ENCODE measurements at places on chromosomes 6 and 20.
A peak's percentile ranks its signal among the peaks of the same experiment; 100 is the strongest.

DNA sequence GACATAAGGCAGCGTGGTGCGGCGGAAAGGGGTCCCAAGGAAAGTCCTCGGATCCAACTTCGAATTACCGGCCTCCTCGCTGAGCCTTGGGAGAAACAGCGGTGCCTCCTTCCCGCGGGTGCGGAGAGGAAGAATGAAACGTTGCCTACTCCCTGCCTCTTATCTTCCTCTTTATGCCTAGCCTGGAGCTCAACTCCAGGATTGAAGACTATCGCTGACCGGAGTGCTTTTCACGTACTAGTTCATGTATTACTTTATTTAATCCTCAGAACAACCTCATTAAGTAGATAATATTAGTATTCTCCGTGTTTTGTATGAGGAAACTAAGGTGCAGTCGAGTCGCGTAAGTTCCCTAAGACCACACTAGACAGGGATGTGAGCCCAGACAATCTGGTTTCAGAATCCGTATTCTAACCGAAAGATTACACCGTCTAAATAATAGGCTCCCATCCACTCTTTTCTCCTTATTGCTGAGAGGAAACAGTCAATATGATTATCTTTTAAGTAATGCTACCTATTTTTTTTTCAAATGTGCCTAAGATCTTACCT is 793 bp upstream of the PDSS2 start:
- DNase-seq, result no peak

GRCh38 chr6:51618563-51618962 is 468.9 kb downstream of the PKHD1 start:
- no peak for DNase-seq

- DNase-seq, result no peak
Measured at GRCh38 chr6:105952326-105952725, 133.8 kb upstream of the PRDM1 start.

- DNase-seq, result no peak
Measured at GRCh38 chr20:57330998-57331397, 1.4 kb downstream of the SPO11 start.

DNA sequence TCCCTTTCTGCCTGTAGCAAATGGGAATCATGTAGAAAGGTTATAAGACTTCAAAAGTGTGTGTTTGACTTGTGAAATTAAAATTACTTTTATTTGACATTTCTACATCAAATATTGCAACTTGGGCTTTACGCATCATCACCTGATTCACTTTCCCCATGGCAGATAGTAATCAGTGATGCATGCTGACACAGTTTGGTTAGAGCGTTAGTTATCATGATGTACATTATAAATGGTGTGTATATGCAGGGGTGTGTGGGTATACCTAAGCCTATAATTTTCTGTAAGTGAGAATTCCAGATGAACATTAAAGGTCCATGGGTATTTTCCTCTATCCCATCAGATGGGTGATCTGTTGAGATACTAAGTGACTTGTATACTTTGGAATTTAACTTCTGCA is 141.5 kb downstream of the KLHL32 start:
- no peak for DNase-seq

GRCh38 chr6:16257999-16258708 is 19.8 kb downstream of the GMPR start:
- DNase-seq, result peak; percentile 46

DNA sequence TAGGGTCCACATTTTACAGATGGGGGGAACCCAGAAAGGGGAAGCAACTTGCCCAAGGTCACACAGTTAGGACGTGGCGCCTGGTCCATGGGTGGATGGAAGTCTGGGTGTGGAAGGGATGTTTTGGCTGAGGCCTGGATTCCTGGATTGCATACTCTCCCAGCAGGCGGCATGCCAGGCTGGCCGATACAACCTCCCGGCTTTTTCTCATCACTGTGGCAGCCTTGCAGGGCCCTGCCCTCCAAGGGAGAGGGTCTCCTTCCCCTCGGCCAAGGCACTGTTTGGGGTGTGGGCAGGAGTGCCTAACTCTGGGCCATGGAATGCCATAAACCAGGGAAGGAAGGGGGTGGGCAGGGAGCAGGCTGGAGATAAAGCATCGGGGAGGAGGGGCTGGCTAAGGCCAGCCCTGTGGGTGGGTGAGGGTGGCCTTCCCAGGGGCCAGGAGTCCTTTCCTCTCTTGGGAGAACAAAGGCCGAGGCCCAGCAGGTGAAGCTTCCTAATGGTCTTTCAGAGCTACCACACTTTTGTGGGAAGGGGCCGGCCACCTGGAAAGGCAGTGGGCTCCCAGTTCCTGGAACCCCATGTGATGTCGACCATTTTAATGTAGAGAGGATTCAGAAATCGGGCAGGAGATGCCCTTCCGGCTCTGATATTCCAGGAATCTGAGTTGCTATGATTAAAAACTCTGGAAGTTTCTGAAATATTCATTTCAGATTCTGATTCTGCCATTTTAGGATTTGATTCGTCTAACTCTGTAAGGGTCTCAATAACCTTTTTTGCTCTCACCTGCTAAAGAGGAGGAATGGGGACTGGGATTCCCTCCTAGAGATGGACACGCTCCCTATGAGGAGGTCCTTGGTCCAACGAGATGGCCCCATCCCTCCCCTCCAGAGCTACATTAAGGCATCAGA is 4.2 kb downstream of the FOXS1 start:
- no peak for DNase-seq

- DNase-seq, result peak; percentile 64
Measured at GRCh38 chr20:62156592-62157386, 13.2 kb downstream of the SS18L1 start.

DNA sequence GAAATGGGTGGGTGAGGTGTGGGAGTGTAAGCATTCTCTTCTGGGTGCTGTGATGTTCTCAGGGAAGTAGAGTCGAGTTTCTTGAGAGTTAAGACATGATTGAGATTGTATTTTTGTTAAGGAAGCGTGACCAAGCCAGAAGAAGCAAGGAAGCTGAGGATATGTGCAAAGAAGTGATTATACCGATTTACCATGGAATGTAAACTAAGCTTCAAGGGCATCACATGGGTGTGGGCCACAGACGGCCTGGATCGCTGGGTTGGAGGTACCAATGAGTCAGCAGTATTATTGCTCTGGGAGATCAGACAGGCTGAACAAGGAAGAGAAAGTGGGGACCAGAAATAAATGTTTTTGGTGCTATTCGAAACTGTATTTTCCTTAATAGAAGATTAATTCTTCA is 184.1 kb upstream of the GMDS start:
- DNase-seq, result no peak

DNA sequence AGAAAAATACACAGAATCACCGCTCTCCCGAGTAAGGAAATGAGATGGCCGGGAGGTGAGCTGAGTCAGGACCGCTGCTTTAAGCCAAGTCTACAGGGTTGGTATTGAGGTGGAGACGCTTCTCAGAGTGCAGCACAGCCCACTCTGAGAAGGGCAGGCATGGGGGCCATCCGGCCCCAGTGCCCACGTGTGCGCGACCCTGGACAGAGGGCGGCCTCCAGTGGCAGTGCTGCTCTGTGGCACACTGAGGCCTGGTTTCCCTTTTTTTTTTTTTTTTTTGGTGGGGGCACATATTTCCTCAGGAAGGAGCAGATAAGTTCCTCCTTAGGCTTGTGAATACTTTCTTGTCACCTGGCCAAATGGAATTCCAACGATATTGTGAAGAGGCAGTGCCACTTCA is 88.8 kb downstream of the FOXC1 start:
- no peak for DNase-seq

DNA sequence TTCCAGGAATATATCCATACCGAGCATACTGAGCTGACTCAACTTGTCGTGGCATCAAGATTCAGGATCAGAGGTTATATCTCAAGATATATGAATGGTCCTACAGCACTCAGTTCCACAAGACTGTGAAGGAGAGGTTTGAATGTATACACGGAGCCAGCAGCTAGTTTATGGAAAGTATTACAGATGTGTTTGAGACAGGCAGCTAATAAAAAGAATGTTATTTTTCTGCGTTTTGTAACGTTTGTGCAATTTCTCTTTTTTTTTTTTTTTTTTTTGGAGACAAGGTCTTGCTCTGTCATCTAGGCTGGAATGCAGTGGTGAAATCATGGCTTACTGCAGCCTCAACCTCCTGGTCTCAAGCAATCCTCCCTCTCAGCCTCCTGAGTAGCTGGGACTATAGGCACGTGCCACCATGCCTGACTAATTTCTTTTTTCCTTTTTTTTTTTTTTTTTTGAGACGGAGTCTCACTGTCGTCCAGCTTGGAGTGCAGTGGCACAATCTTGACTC is 3.4 kb upstream of the FAM110A start:
- no peak for DNase-seq

- no peak for DNase-seq
Measured at GRCh38 chr20:63917811-63918210, 22.9 kb downstream of the DNAJC5 start.

GRCh38 chr20:20259533-20259932 is 108.4 kb upstream of the INSM1 start:
- no peak for DNase-seq

DNA sequence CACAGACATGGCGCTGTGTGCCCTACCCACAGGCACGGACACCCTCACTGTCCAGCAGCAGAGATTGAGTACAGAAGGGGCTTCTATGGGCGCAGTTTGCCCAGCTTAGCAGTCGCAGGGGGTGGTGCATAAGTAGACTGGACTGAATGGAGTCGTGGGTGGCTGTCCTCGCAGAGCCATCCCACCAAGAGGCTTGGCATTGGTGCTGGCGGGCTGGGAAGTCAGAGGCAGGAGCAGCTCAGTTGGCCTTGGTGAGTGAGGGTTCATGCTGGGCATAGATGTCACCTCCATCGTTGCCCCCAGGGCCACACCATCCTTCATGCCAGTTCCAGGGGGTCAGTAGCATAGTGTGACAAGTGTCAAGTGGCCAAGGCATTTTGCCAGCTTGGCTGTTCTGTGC is 25.2 kb downstream of the SUMO4 start:
- DNase-seq, result no peak

GRCh38 chr20:3711484-3711941 is 887 bp downstream of the SIGLEC1 start:
- no peak for DNase-seq
